Omental fat pad (tissue), 4 donors: ENCODE measurements at places on chromosomes 7 and 10.

GRCh38 chr10:123402656-123403055 lies 248.5 kb downstream of the BUB3 start:
- DNase-seq: no peak

GRCh38 chr10:29532256-29532878 lies 102.4 kb downstream of the SVIL start:
- no peak for DNase-seq

GRCh38 chr10:132422903-132423825 lies 26.2 kb downstream of the PWWP2B start:
- no peak for DNase-seq

- no peak for DNase-seq
Measured at GRCh38 chr10:53071505-53072125, 299.0 kb upstream of the MBL2 start.

GRCh38 chr7:31647511-31647910 lies 39.5 kb upstream of the PPP1R17 start:
- no peak for DNase-seq

- no peak for DNase-seq
Measured at GRCh38 chr10:16754765-16755164, 62.5 kb downstream of the RSU1 start.

GRCh38 chr7:133364959-133365690 lies 112.2 kb downstream of the EXOC4 start:
- no peak for DNase-seq

DNA sequence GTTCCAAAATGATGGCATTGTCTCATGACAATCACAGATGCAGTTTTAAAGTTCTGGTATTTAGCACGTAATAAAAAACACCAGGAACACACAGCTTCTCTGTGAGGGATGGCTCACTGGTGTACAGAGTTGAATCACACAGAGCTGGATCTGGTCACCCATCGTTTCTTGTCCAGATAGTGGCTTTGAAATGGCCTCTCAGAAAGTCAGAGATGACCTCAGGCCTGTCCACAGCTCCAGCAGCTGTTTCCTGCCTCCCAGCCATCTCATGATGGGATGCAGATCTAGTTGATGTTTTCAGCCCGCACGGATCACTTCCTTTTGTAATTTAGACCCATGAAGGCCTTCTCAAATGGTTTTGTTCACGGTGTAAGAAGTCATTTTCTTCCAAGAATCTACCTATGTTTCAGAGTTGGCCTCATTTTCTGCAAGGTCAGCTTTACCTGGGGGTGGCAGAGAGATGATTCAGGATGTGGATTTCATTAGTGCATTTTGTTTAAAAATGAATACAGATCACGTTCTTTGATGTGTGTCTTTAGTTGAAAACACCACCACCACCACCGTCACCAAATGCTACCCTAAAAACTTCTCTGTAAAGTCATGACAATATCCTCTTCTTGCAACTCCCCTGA lies 166.2 kb downstream of the SNX10 start:
- no peak for DNase-seq

GRCh38 chr7:47318395-47319182 lies 263.3 kb downstream of the TNS3 start:
- no peak for DNase-seq

DNA sequence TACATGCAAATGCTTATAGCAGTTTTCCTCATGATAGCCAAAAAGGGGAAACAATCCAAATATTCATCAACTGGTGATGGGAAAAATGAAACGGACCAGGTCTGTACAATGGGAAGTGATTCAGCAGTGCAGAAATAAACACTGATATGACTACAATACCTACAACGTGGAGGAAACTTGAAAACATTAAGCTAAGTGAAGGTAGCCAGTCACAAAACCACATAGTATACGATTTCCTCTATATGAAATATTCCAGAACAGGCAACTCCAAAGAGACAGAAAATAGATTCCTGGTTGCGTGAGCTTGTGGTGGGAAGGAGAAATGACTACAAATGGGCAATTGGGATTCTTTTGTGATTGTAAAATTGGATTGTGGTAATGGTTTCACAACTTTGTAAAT lies 263.1 kb upstream of the PITRM1 start:
- no peak for DNase-seq

GRCh38 chr7:74573512-74573911 lies 84.0 kb upstream of the GTF2I start:
- no peak for DNase-seq

GRCh38 chr10:105974803-105975456 lies 1189.6 kb downstream of the SORCS1 start:
- no peak for DNase-seq

DNA sequence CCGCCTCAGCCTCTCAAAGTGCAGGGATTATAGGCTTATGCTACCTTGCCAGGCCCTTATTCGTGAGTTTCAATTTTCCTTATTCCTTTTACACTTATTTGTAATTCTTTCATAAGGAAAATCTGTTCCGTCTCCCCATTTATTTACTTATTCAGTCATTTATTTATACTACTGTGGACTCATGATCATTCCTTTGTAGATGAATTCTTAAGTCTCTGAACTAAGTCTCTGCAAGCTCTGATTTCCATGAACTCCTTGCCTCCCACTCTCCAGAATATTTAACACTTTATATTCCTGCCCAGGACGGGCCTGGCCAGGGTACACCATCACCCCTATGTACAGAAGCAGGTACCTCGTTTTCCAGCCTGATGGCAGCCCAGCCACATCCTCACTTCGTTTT lies 39.4 kb downstream of the PFKFB3 start:
- DNase-seq: no peak

- no peak for DNase-seq
Measured at GRCh38 chr10:8534096-8534495, 479.6 kb downstream of the GATA3 start.

GRCh38 chr7:135509589-135509838 lies 388 bp downstream of the CNOT4 start:
- no peak for DNase-seq

DNA sequence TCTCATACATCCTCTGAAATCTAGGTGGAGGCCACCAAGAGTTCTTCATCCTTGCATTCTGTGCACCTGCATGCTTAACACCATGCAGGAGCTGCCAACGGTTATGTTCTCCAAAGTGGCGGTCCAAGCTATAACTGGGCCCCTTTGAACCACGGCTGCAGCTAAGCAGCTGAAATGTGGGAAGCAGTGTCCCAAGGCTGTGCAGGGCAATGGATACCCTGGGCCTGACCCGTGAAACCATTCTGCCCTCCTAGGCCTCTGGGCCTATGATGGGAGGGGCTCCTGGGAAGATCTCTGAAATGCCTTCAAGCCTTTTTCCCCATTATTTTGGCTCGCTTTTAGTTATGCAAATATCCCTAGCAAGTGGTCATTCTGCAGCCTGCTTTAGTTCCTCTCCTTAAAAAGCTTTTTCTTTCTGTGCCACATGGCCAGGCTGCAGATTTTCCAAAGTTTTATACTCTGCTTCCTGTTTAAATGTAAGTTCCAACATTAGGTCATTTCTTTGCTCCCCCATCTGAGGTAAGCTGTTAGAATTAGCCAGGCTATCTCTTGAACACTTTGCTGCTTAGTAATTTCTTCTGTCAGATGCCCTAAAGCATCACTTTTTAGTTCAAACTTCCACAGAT lies 7.7 kb upstream of the GTPBP4 start:
- DNase-seq: no peak
